Aorta (tissue), 5 donors: ENCODE measurements at places on chromosomes 3 and 15.

GRCh38 chr15:36601952-36602351, 22.5 kb downstream of the CDIN1 start:
- DNase-seq = peak; percentile 63
- no peaks in the 10 kb centered on the region for H3K27me3 ChIP-seq
- no peak overlapping the region for H3K4me3 ChIP-seq
- H3K36me3 ChIP-seq = no peaks in the 10 kb centered on the region

- no peak for DNase-seq
- H3K27ac ChIP-seq = no peak overlapping the region
- H3K36me3 ChIP-seq = no peaks in the 10 kb centered on the region
- no peaks in the 10 kb centered on the region for H3K4me1 ChIP-seq
- H3K4me3 ChIP-seq = no peak overlapping the region
Measured at GRCh38 chr15:101325263-101326025, 30.4 kb upstream of the SNRPA1 start.

DNA sequence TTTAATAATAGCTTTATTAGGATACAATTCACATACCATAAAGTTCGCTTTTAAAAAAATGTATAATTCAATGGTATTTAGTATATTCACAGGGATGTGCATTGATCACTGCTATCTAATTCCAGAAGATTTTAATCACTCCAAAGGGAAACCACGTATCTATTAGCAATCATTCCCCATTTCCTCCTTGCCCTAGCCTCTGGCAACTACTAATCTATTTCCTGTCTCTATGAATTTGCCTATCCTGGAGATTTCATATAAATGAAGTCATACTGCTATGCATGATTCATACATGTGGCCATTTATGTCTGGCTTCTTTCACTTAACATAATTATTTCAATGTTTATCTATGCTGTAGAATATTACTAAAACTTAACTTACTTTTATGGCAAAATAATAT, 32.0 kb upstream of the CASR start:
- H3K4me3 ChIP-seq = no peak overlapping the region
- H3K27ac ChIP-seq = no peak overlapping the region
- DNase-seq = no peak
- H3K27me3 ChIP-seq = no peaks in the 10 kb centered on the region
- H3K36me3 ChIP-seq = no peaks in the 10 kb centered on the region
- no peaks in the 10 kb centered on the region for H3K4me1 ChIP-seq

GRCh38 chr3:161558236-161558635, 61.6 kb downstream of the OTOL1 start:
- H3K36me3 ChIP-seq = no peaks in the 10 kb centered on the region
- no peaks in the 10 kb centered on the region for H3K27me3 ChIP-seq
- DNase-seq = no peak
- no peak overlapping the region for H3K4me3 ChIP-seq
- no peaks in the 10 kb centered on the region for H3K4me1 ChIP-seq

- H3K36me3 ChIP-seq = peaks cover 2% of the 10 kb centered on the region
- H3K4me1 ChIP-seq = no peaks in the 10 kb centered on the region
- no peak overlapping the region for H3K4me3 ChIP-seq
- H3K27me3 ChIP-seq = no peaks in the 10 kb centered on the region
- DNase-seq = no peak
- no peak overlapping the region for H3K27ac ChIP-seq
Measured at GRCh38 chr3:132593947-132594323, 3.1 kb upstream of the ACKR4 start.

- H3K27me3 ChIP-seq = no peaks in the 10 kb centered on the region
- H3K4me3 ChIP-seq = no peak overlapping the region
- no peak overlapping the region for H3K27ac ChIP-seq
Measured at GRCh38 chr3:44125246-44125645, 116.4 kb upstream of the TOPAZ1 start.

DNA sequence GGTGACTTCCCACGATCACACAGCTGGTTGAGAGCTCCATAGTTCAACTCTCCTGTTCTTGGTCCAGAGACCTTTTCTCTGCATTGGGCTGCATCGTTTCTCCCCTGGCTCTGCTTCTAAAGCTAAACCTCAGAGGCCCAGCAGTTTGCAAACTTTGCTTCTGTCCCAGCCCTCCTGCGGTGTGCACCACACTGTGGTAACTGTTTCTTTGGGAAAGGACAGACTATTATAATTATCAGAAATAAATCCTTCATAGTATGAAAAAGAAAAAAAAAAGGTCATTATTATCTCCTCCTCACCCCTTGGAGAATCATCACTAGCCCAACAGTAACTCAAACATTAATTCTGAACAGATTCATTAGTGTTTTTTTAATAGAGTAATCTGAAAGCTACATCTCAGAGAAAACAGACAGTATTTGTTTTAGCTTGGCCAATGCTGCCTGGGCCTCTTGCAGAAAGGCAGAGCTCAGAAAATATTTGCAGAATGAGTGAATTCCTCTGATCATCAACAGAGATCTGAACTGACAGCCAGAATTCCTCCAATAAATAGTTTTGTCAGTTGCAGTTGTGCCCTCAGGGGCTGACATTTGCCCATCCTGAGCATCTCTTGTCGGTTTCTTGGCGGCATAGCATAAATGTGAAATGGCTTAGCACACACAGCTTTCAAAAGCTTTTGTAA, 52.9 kb downstream of the BFSP2 start:
- no peak overlapping the region for H3K4me3 ChIP-seq
- no peaks in the 10 kb centered on the region for H3K36me3 ChIP-seq
- no peaks in the 10 kb centered on the region for H3K4me1 ChIP-seq
- no peak for DNase-seq
- H3K27ac ChIP-seq = no peak overlapping the region
- H3K27me3 ChIP-seq = no peaks in the 10 kb centered on the region

DNA sequence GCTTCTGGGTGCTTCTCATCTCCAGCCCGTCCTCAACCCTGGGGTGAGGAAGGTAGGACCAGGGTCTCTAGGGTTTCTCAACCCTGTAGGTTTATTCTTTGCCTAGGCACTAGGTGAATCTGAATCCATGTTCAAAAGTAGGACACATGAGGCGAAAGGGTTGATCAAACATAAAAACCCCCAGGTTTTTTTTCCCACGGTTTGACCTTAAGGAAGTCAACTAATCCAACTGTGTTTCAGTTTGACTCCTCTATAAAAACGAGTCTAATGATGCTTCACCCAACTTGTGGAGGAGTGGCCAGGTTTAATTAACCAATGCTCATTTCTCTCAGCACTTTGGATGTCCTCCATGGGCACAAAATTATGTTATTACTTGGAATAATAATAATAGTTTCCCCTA, 335.9 kb upstream of the ICE2 start:
- no peak overlapping the region for H3K4me3 ChIP-seq
- no peak overlapping the region for H3K27ac ChIP-seq
- no peaks in the 10 kb centered on the region for H3K27me3 ChIP-seq

DNA sequence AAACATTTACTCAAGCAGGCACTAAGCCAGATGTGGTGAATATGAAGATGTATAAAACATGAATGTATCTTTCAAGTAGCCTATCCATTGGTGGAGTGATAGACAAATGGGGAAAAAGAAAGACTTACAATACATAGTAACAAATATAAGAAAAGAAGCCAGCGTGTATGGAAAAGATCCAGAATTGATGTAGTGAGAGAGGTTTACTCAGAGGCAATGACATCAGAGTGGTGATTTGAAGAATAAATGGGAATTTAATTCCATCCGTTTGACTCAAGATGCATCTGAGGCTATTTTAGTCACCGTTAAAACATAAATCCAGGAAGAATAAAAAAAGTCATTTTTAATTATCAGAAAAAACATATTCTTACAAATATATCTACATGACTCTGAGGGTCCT, 162.6 kb downstream of the IL1RAP start:
- H3K4me3 ChIP-seq = no peak overlapping the region
- H3K4me1 ChIP-seq = no peaks in the 10 kb centered on the region
- no peaks in the 10 kb centered on the region for H3K27me3 ChIP-seq
- no peak for DNase-seq
- H3K36me3 ChIP-seq = no peaks in the 10 kb centered on the region
- H3K27ac ChIP-seq = no peak overlapping the region

- H3K4me1 ChIP-seq = peaks cover 3% of the 10 kb centered on the region
- peak overlapping the region; percentile 52 for H3K27ac ChIP-seq
- H3K27me3 ChIP-seq = no peaks in the 10 kb centered on the region
- H3K4me3 ChIP-seq = no peak overlapping the region
- peak; percentile 91 for DNase-seq
- H3K36me3 ChIP-seq = no peaks in the 10 kb centered on the region
Measured at GRCh38 chr3:49900491-49901153, 3.1 kb downstream of the MST1R start.

DNA sequence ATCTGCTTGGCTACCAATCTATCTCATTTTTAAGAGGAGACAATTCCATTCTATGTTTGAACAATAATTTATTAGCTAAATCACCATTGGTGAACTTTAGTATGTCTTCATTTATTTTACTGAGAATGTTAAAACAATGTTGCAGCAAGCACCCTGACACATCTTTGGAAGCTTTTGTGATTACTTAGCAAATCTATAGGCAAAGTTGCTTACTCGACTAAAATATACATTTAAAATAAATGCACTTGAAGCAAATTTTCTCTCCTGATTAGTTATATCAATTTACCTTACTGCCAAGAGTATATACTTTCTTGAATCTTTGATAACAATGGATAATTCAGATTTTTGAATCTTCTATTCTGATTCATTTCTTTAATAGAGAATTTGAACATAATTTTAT, 29.8 kb upstream of the PLSCR1 start:
- no peaks in the 10 kb centered on the region for H3K27me3 ChIP-seq
- H3K36me3 ChIP-seq = no peaks in the 10 kb centered on the region
- no peak overlapping the region for H3K4me3 ChIP-seq
- no peak overlapping the region for H3K27ac ChIP-seq

DNA sequence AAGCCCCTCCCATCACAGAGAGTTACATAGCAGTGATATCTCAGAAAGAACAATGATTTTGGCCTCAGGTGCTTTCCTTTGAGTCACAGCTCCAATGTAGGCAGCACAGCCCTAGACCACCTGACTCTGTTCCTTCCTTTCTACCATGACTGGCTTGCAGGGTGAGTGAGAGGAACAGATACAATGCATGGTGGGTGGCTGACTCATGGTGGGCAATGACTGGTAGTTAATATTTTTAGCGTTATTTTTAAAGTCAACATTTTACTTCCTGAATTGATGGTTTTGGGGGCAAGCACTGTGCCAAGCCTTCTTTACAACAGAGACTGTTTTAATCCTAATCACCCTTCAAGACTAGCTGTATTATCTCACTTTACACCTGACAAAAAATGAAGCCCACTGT, 32.8 kb upstream of the ST3GAL6 start:
- H3K4me3 ChIP-seq = no peak overlapping the region
- DNase-seq = no peak
- no peaks in the 10 kb centered on the region for H3K36me3 ChIP-seq

- H3K27me3 ChIP-seq = no peaks in the 10 kb centered on the region
- DNase-seq = peak; percentile 66
- peak overlapping the region; percentile 86 for H3K4me3 ChIP-seq
- H3K27ac ChIP-seq = peak overlapping the region; percentile 75
- H3K4me1 ChIP-seq = no peaks in the 10 kb centered on the region
Measured at GRCh38 chr15:65184305-65184867, 756 bp downstream of the CLPX start.

DNA sequence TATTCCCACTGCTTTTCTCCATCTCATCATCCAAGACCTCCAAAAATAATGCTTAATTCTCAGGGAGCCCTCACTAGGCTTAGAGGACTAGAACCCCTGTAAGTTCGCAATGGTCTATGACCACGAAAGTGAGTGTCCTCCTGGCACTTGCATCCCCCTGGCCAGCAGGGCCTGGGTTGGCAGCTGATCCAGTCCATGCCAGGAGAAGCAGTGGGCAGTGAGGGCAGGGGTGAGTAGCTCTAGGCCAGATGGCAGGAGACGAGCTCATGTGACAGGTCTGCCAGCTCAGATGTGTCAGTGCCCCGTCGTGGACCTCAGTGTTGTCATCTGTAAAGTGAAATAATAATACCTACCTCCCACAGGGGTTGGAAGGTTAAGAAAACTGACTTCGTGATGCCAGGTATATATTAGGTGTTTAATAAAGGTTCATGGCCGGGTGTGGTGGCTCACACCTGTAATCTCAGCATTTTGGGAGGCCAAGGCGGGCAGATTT, 11.1 kb downstream of the GP5 start:
- H3K4me3 ChIP-seq = no peak overlapping the region
- no peaks in the 10 kb centered on the region for H3K4me1 ChIP-seq
- DNase-seq = no peak
- no peaks in the 10 kb centered on the region for H3K36me3 ChIP-seq
- no peaks in the 10 kb centered on the region for H3K27me3 ChIP-seq

- peak; percentile 83 for DNase-seq
- peak overlapping the region; percentile 59 for H3K27ac ChIP-seq
- no peaks in the 10 kb centered on the region for H3K4me1 ChIP-seq
- H3K27me3 ChIP-seq = no peaks in the 10 kb centered on the region
- H3K36me3 ChIP-seq = no peaks in the 10 kb centered on the region
Measured at GRCh38 chr3:126083511-126083912, 412 bp downstream of the SLC41A3 start.

- H3K4me3 ChIP-seq = no peak overlapping the region
- H3K27me3 ChIP-seq = no peaks in the 10 kb centered on the region
- H3K27ac ChIP-seq = no peak overlapping the region
- no peaks in the 10 kb centered on the region for H3K4me1 ChIP-seq
- no peak for DNase-seq
Measured at GRCh38 chr3:136473716-136474326, 223.7 kb downstream of the PCCB start.

GRCh38 chr15:100778831-100779288, 100.8 kb upstream of the ALDH1A3 start:
- H3K4me1 ChIP-seq = no peaks in the 10 kb centered on the region
- H3K4me3 ChIP-seq = no peak overlapping the region
- H3K27me3 ChIP-seq = no peaks in the 10 kb centered on the region

DNA sequence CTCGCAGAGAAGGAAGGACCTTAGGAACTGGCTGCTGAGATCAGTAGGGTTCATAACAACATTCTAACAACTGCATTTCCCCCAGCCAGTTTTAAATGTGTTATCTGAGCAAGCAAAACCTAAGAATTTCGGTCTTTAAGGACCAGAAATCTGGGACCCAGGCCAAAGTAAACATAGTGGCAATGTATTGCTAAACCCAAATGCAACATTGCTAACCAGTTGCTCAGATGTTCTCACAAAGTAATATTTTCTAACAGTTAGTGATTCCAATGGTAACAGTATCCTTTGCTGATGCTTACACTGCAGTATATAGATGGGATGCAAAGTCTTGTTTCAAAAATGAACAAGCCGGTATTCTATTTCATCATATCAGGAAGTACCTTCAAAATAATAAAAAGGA, 254.3 kb downstream of the RYR3 start:
- no peaks in the 10 kb centered on the region for H3K27me3 ChIP-seq
- no peaks in the 10 kb centered on the region for H3K36me3 ChIP-seq
- no peaks in the 10 kb centered on the region for H3K4me1 ChIP-seq
- H3K4me3 ChIP-seq = no peak overlapping the region

- H3K4me3 ChIP-seq = no peak overlapping the region
- H3K27me3 ChIP-seq = no peaks in the 10 kb centered on the region
- no peaks in the 10 kb centered on the region for H3K4me1 ChIP-seq
- H3K27ac ChIP-seq = no peak overlapping the region
- no peak for DNase-seq
- H3K36me3 ChIP-seq = no peaks in the 10 kb centered on the region
Measured at GRCh38 chr15:58641660-58642059, 107.8 kb downstream of the ADAM10 start.

- no peaks in the 10 kb centered on the region for H3K36me3 ChIP-seq
- no peaks in the 10 kb centered on the region for H3K4me1 ChIP-seq
- DNase-seq = no peak
- no peaks in the 10 kb centered on the region for H3K27me3 ChIP-seq
- no peak overlapping the region for H3K27ac ChIP-seq
Measured at GRCh38 chr3:169923189-169923588, 11.8 kb downstream of the SAMD7 start.

GRCh38 chr3:157261000-157261399, 101.1 kb upstream of the CCNL1 start:
- no peak overlapping the region for H3K27ac ChIP-seq
- H3K36me3 ChIP-seq = no peaks in the 10 kb centered on the region
- H3K27me3 ChIP-seq = no peaks in the 10 kb centered on the region
- DNase-seq = no peak
